ENCODE measurements at places on chromosomes 7 and 10.

- no peak for DNase-seq
Measured at GRCh38 chr10:87642988-87643387, 16.7 kb upstream of the PAPSS2 start.

DNA sequence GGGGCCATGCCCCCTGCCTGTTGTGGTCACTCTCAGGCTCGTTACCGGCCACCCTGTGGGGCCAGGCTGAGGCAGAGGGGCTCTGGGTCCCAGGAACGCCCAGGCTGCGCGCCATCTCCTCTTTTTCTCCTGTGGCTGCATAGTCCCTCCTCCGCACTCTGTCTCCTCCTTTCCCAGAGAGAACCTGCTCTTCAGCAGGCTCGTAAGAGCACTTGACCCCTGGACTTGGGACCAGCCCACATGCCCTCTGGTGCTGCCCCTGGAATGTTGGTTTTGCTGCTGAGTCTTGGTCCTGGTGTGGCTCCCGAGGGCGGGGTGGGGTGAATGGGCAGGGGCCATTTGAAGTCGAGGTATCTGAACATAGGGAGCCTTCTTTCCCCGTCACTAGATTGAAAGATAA, 6.6 kb upstream of the BHLHA15 start:
- DNase-seq = no peak

GRCh38 chr7:23469150-23469960, 936 bp downstream of the IGF2BP3 start:
- DNase-seq = no peak

DNA sequence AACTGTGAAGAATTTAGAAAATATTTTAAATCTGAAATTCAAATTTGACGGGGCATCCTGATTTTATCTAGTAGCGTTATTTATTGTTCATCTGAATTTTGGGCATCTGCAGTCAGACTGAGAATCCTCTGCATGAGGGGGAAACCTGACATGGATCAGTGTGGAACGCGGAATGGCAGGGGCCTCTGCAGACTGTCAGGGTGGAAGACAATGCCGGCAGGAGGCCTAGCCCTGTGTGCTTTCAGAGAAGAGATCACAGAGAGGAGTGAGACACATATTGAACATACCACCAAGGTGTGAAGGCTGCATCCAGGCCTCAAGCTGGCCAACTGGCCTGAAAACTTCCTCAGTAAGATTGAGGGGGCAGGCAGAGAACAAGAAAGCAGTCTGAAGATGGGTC, 921.1 kb upstream of the GHITM start:
- no peak for DNase-seq

- DNase-seq = no peak
Measured at GRCh38 chr7:41878309-41879295, 175.7 kb upstream of the INHBA start.

GRCh38 chr10:79422178-79422892, 23.1 kb downstream of the ZCCHC24 start:
- no peak for DNase-seq

GRCh38 chr7:16512097-16512496, 14.5 kb upstream of the LRRC72 start:
- no peak for DNase-seq

DNA sequence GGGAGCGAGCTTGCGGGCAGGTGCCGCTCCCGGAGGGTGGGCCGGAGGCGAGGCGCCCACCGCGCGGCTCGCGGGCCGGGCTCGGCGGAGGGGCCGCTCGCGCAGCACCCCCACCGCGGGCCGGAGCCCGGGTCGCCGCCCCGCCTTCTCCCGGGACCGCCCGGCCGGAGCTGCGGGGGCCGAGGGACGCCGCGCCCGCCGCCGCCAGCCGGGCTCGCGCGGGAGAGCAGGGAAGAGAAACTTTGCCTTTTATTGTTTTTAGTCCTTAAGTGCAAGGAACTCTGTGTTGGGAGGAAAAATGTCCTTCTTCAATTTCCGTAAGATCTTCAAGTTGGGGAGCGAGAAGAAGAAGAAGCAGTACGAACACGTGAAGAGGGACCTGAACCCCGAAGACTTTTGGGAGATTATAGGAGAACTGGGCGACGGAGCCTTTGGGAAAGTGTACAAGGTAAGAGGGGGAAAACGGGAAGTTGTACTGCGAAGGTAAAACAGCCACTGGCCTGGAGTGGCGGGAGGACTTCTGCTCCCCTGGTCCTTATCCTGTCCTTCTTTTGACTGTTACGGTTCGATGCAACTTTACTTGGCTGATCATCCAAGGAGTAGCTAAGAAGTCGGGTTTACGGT, 620 bp downstream of the SLK start:
- DNase-seq = no peak

- DNase-seq = no peak
Measured at GRCh38 chr7:18200855-18201254, 173.2 kb upstream of the PRPS1L1 start.

DNA sequence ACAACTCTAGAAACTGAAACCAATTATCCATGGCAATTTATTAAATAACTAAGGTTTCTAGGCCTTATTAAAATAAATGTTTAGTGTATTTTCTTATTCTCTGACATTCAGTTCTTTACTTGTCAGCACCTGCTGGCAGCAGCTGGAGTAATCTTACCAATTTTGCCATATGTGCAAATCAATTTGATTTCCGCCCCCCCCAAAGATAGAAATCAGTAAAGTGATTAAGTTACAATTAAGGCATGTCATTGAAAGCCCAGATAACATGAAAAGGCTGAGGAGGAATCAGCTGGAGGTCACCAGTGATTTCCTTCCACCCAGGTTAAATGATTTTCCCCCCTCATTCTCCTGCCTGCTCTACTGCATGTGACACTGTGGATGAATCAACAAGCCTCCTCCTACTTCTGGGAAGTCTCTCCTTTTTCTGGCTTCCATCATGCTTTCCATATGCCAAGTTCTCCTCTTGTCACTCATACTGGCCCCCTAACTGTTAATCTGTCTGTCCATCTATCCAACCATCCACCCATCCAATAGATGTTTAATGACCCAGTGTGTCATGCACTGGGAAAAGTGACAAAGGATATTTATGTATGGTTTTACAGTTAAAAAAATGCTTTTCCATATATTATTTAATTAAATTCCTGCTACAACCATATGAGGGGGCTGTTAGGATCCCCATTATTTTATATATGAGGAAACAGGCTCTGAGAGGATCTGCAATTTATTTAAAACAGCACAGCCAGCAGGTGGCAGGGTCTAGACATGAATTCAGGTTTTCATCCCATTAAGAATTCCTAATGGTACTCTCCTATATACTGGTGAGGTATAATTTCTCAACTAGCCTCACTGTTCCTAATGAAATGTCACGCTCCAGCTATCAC, 116.5 kb downstream of the ATXN7L1 start:
- DNase-seq = peak; percentile 10

GRCh38 chr10:120574981-120575380, 118.0 kb downstream of the PLPP4 start:
- no peak for DNase-seq

GRCh38 chr10:48745662-48746245, 61.1 kb downstream of the WDFY4 start:
- no peak for DNase-seq

- no peak for DNase-seq
Measured at GRCh38 chr10:44017483-44018145, 367.3 kb downstream of the CXCL12 start.

- no peak for DNase-seq
Measured at GRCh38 chr7:66352071-66352470, 146.9 kb downstream of the TPST1 start.

DNA sequence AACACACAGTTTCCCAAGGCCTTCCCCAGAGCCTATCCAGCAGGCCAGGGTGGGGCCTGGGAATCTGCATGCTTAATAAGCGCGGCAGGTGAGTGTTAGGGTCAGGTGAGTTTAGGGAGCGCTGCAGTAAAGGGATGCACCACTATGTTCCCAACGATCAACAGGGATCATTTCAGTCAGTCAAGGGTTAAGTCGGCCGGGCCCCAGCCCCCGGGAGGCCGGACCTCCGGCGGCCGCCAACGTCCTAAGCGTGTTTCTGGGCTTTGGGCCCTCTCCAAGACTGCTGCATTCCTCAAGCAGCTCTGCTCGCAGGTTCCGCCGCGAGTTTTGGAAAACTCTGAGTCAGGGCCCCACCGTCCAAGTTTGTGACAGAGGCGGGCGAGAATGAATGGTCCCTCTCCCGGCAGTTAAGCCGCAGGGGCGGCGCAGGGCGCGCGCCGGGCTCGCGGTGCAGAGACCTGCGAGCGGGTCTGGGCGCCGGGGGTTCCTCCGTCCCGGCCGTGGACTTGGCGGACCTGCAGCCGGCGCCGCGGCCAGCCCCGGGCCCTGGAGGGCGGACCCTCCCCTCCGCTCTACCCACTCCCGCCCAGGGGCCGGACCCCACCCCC, 81.6 kb downstream of the ARHGAP22 start:
- DNase-seq = no peak

- no peak for DNase-seq
Measured at GRCh38 chr7:129452589-129453231, 18.5 kb downstream of the STRIP2 start.

DNA sequence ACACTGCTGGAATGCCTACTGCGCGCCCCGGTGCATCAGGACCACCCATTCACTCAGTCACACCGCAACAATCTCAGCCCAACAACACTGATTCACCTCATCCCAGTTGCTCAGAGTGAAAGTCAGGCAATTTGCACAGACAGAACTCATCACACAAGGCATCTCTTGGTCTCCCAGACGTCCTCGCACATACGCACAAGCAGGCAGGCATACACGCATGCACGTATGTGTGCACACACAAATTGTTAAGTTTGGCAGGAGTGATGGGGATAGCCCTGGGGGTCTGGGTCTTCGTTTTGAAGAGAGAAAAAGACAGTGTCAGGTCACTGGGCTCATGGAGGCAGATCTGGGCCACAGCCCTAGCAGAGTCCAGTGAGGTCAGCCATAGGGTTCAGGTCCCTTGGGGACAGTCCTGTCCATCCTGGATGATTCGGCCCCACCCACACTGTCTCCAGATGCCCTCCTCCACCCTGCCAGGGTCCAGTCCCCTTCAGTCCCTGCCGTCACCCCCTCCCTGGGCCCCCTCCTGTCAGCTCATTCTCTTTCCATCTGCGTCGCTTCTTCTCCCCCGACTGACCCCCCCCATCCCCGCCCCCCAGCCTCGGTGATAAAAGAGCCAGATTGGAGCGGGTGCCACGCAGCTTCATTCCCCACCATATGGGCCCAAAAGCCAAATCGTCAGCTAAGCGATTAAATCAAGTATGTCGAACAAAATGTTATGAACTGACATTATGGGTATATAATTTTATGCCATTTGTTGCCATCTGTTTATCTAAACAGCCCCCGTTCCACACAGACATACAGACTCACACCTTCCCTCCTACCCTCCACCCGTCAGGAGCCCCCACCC, 48.5 kb upstream of the SLF2 start:
- DNase-seq = no peak

GRCh38 chr10:104844073-104844472, 203.0 kb downstream of the SORCS3 start:
- DNase-seq = no peak

GRCh38 chr7:30303312-30304039, 19.1 kb downstream of the ZNRF2 start:
- DNase-seq = no peak

GRCh38 chr10:6140965-6141295, 52.1 kb downstream of the RBM17 start:
- no peak for DNase-seq

- peak; percentile 33 for DNase-seq
Measured at GRCh38 chr7:24981171-24981951, 1.4 kb upstream of the OSBPL3 start.

- no peak for DNase-seq
Measured at GRCh38 chr7:146319629-146320028, 203.0 kb downstream of the CNTNAP2 start.

- no peak for DNase-seq
Measured at GRCh38 chr10:5373891-5374611, 9.3 kb downstream of the UCN3 start.

DNA sequence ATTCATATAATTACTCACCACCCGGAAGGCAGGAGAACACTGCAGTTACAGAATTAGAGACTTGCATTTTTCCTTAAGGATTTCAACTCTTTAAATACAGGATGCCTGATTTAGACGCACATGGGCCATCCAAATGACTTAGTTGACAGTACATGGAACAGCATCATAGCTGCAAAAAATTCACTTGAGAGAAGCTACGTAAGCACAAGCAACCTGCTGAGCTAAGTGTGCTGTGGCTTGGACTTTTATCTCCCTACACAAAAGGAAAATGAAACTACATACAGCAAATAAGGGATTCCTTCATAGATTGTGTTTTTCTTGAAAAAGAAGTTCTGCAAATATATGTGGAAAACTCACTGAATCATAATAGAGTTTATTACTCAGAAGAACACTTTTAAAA, 152.6 kb downstream of the POU6F2 start:
- no peak for DNase-seq

- DNase-seq = no peak
Measured at GRCh38 chr7:142632271-142633134, 116.8 kb upstream of the PRSS1 start.

DNA sequence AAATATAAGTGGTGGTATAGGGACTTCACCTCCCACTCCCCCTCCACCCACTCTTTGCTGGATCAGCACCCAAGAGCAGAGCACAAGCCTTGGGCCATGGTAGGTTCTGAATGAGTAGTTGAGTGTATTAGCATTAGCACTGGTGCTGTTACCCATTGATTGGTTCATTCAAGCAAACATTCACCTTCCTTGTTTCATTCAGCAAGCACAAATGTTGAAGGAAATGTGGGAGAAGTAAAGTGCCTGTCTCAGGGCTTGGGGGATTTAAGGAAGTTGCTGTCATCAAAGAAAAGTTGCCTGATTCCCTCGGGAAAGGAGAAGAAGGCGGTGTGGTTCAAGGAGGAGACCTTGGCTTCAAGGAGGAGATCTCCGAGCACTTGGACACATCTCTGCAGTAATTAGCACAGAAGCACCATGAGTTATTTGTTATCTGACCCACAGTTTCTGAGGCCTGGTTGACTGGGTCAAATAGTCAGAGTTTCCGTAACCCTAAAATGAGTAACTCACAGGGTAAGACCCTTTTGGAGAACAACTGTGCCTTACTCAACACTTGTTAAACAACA, 17.3 kb downstream of the IL2RA start:
- no peak for DNase-seq

DNA sequence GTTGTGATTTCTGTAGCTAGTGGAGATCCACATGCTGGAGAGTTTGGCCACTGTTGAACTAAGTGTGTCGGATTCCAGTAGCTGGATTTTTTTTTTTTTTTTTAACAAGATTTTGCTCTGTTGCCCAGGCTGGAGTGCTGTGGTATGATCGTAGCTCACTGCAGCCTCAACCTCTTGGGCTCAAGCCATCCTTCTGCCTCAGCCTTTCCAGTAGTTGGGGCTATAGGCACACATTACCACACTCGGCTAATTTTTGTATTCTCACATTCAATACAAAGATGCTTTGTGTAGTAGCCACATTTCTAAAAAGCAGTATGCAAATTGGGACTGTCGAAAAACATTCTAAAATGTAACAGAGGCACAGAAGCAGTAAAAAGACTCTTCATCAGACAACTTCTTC, 63.5 kb downstream of the RABGEF1 start:
- no peak for DNase-seq

GRCh38 chr10:123945325-123945920, 53.8 kb upstream of the CPXM2 start:
- DNase-seq = no peak

Measured in stimulated activated CD4-positive, alpha-beta T cell treated with anti-CD3 and anti-CD28 coated beads, Interleukin-1b, Interleukin-23, amount 100 ng/mL, for 24 hours (primary cell).